IPS DF 19.7 (cell line): ENCODE measurements at places on chromosomes 3 and 15.
A peak's percentile ranks its signal among the peaks of the same experiment; 100 is the strongest.

GRCh38 chr3:5198986-5199731 lies 11.7 kb downstream of the EDEM1 start:
- no peak for DNase-seq

DNA sequence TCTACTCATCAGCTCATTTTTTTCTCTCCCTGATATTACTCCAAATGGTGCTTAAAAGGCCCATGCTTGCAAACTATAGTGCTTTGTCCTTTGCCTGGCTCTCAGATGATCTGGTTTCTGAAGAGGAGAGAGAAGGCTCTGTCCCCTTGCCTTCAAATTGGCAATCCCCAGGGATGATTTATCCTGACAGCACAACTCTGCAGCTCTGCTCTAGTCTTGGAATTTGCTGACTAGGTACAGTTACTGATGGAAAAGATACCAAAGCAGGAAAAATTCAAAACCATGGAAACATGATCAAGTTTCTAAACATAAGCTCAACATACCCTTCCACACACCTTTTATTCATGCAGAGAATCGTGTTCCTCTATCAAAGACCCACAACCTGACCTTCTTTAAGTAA lies 106.7 kb upstream of the CADPS start:
- DNase-seq: no peak

DNA sequence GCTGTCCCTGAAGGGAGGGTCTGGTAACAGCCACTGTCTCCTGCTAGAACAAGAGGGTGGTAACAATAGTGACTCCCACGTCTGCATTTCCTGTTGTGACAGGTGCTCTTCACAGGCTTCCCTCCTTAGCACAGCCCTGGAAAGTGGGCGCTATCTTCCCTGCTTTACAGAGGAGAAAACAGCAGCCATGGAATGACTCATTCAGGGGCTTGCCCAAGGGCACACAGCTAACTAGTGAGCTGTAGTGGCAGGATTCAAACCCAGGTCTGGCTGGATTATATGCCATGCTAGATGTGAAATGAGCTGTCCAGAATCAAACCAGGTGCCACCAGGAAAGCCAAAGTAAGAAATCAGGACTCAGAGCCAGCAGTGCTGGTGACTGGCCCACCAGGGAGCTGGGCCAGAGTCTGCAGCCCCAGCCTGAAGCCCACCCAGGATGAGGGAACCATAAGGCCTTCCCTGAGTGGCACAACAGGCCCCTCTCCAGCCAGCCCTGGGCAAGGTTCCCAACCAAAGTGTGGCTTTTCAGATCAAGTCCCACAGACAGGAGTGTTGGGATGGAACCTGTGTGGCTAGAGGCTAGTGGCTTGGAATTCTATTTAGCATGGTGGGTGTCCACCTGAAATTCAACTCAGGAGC lies 102.4 kb downstream of the ETFA start:
- DNase-seq: no peak

GRCh38 chr3:110526777-110527727 lies 544.6 kb upstream of the NECTIN3 start:
- peak; percentile 63 for DNase-seq

DNA sequence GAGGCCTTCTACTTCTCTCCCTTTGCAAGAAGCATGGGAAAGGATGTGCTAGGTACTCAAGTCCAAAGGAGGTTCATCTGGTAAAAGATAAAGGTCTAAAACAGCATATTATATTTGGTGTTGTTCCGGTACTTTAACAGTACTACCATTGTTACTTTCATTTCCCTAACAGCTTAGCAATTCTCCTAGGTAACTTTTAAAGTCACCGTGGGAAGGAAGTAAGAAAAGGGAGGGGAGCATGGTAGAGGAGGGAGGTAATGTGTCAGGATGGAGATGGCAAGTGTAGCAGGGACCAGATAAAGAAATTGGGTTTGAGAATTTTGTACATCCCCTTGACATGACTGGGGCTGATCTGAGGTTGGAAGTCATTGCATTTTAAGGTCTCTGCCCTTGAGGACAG lies 89.4 kb upstream of the SKOR1 start:
- DNase-seq: no peak

GRCh38 chr3:94896994-94897393 lies 834.1 kb downstream of the NSUN3 start:
- DNase-seq: no peak

GRCh38 chr3:31671451-31671850 lies 138.7 kb downstream of the STT3B start:
- no peak for DNase-seq

GRCh38 chr3:134143828-134144401 lies 106.7 kb downstream of the RYK start:
- no peak for DNase-seq

GRCh38 chr3:111326144-111326995 lies 215.6 kb upstream of the CD96 start:
- DNase-seq: no peak

- DNase-seq: no peak
Observed at GRCh38 chr3:24451461-24452099, 43.1 kb downstream of the THRB start.

DNA sequence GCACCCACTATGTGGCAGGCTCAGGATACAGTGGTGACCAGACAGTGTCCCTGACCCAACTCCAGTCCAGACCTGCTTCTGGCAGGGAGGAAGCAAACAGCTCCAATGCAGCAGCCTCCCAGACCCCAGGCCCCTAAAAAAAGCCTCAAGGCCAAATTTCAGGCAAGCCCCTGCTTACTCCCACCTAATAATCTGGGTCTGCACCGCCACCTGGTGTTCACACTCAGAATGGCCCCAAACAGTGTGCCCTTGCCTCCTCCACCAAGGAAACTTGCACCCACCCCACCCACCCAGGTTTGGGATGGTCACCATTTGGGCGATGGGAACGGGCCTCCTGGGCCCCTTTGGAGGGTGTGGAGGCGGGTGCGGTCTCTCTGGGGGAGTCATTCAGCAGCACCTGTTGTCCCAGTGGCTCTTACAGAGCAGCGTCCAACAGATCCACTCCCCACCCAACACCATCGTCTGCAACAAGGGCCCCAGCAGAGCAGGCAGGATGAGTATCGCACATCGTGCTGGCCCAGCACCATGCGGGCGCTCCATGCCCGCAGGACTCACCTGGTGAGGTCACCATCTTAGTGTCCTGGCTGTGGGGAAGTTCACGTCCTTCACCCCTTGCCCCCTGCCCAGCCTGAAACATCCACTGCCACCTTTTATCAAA lies 17.3 kb downstream of the C3orf18 start:
- no peak for DNase-seq

DNA sequence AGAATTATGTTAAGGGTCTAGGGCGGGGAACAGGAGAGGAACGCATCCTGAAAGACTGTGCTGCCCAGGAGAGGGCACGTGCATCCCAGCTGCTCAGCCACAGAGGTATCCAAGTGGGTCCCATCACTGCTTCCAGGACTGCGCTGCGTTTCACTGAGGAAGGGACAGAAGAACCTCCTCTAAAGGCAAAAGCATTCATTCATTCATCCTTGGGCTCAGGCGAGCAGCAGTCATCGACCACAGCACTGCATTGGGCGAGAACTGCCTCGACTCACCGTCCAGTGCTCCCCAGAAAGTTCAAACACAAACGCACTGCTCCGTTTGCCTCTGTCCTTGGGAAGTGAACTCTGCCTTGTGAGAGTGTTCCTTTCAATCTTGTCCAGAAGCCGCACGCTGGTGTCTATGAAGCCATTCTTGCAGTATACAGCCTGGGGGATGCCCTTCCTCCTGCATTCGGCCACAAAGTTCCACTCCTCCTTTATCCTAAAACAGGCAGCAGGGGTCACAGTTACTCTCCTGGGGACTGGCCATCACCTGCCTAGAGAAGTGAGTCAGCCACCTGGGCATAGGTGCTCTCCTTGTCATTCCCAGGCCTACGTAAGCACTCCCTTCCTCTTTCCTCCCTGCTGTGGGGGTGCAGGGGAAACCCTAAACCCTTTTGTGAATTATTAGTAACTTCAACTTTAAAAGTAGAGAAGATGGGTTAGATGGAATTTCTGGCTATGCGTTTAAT lies 21.2 kb downstream of the LRRC2 start:
- DNase-seq: no peak

DNA sequence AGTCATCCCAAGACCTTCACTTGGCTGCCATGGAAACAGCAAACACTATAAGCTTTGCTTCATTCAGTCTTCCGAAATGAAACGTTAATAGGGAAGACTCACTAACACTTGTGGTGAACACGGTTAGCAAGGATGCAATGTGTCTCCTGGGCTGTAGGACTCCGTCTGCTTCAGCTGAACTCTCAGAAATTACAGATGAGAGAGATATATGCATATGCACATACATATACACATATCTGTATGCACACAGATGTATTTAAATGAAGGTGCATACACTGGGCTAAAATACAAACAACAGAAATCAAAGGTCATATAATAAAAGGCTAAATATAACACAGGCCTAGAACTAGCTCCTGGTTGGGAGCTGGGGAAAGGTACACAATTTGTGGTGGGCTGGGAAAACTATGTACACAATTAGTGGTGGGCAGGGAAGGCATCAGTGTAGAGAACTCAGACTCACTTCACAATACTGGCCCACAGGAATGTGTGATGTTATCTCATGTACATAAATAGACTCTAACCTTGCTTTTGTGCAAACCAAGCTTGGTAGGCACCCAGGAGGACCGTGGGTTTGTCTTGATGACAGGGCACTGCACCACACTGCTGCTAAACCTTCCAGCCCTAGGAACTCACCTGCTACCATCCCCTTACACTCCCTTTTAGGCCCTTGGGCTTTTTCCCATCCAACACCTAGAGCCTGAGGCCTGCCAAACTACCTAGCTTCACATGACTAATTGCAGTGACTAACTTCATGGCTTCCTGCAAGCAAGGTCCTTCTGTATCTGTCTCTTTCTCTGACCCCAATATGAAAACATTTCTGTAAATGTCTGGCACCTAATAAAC lies 873.1 kb downstream of the NSUN3 start:
- DNase-seq: no peak

DNA sequence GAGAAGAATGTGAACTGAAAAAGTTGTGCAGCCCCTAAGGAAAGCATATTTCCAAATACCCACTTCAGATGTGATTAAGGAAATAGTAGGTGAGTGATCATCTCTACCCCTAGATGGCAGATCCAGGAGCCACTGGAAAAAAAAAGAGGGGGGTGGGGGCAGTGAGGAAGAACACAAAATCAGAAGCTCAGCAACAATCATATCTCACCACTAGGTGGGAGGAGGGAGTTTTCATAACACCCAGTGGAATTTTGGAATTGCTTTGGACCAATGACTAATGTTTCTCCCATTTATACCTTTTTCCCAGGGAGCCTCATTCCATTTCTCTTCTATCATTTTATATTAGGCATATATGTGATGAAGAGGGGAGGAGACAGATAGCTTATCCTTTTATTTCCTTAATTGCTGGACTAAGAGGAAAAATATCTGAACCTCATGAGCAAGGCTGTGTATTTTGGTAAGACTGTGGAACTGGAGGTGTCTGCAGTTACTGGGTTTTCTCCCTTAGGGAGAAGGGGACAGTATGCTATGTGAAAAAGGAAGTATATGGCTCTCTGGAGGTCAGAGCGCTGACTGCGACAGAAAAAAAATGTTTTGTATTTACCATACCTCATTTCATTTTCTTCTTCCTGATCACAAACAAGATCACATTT lies 363.4 kb downstream of the GAP43 start:
- peak; percentile 33 for DNase-seq

GRCh38 chr3:42357335-42357734 lies 53.1 kb downstream of the LYZL4 start:
- DNase-seq: no peak

DNA sequence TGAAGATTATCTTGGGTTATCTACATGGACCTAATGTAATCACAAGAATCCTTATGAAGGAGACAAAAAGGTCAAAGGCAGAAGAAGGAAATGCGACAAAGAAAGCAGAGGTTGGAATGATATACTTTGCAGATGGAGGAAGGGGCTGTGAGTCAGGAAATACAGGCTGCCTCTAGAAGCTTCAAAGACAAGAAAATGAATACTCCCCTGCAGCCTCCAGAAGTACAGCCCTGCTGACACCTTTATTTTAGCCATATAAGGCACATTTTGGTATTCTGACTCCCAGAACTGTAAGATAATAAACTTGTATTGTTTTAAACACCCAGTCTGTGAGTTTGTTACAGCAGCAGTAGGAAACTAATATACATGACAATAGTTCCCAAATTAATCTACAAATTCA lies 58.6 kb downstream of the SIDT1 start:
- no peak for DNase-seq

GRCh38 chr3:112803467-112803866 lies 43.2 kb downstream of the CD200R1L start:
- DNase-seq: no peak

- no peak for DNase-seq
Observed at GRCh38 chr3:105867712-105868430, 941 bp downstream of the CBLB start.

DNA sequence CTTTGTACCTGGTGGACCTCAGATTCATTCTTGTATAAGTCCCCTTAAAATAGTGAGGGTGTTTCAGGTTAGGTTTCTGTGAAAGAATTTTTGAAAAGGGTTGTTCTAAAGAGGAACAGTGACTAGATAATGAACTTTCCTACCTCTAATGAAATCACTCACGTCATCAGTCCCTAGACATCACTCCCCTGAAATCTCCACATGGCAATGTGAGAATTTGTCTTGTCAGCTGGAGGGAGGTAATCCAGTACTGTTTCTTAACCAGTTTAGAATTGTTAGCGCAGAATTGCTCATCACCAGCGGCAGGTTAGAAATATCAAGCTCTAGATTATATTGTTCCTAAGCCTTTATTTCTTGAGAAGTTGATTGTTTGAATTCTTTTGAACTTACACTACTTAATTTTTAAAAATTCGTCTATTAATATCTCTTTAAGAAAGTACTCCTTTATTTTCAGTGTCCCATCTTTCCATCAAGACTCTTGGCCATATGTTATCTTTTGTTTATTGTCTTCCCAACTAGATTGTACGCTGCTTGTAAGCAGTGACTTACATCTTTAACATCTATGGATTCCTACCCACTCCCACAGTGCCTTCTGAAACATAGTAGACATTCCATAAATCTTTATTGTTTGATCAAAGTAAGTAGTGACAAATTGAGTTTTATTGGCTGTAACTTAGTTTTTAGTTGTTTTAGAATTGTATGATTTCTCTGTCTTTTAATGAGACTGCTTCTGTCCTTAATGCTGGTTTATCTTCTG lies 52.8 kb downstream of the RASA2 start:
- DNase-seq: no peak

DNA sequence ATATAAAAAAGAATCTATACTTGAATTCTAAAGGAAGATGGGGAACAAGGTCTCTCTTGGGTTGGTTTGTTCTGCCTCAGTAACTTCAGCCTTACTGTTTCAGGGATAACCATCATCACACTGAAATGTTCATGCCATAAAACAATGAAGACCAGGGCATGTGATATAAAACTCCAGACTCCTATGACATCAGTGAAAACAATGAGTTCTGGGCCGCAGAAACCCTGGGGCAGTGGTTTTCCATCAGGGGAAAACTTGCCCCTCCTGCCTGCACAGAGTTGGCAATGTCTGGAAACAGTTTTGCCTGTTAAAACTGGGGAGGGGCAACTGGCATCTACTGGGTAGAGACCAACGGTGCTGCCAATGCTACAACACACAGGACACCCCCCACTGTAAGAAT lies 46.8 kb downstream of the CA12 start:
- no peak for DNase-seq

DNA sequence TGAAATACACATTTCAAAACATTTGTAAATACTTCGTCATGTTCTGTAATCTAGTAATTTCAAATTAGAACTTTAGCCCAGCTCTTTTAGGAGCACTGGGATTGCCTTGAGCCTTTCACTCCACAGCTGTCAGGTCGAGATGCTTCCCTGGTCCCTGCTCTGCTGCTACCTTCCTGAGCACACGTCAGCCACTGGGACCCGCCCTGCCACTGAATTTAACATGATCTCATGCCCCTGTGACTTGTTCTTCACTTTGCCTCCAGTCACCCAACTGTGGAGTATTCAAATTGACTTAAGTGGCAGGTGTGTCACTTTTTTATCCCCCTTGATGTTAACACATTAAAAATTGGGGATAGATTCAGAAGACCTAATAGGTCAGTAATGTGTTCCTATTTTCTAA lies 3.3 kb downstream of the ARRDC4 start:
- no peak for DNase-seq
